Putamen (tissue), 1 donor: ENCODE measurements at places on chromosomes 7 and 10.
A peak's percentile ranks its signal among the peaks of the same experiment; 100 is the strongest.

DNA sequence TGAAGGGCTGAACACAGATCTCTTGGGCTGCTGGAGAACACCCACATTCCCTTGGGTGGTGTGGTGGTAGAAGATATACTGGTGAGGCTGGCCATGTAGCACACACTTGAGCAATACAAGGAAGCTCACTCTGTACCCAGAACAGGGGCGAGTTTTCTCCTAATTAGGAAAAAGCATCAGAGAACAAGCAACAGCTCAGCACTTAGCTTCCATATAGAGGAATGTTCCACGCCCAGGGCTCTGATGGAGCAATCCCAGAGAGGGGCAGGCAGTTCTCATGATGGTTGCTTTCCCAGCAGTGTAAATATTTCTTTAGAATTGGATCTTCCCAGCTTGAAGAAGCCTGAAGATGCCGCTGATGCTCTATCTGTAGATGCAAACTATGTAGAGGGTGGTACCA, 21.0 kb upstream of the PNLIP start:
- DNase-seq: no peak

DNA sequence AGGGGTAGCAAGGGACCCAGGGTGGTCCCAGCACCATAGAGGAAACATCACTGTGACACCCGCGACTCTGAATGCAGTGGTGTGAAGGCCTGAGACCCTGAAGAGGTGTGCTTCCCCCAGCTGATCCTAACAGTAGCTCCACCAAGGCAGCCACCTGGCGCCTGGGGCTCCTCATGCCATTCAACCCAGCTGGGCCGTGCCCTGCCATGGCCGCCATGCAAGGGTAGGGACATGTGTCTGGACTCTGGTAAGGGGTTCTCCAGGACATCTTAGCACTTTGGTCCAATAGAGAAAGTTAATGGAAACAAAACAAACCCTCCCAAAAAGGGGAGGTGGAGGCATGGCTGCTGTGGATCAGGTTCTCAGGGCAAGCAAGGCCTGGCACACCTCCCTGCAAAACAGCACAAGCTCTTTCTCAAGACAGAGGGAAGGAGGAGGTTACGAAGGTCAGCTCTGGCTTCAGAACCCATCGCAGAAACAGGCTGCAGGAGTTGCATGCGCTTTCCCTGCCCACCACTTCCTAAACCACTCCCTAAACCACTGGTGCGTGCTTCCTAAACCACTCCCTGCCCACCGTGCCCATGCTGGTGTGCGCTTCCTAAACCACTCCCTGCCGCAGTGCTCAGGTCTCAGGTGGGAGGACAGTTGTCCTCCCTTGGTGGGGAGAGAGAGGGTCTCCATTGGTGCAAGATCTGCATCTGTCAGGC, 108.7 kb downstream of the LARP4B start:
- DNase-seq: no peak

DNA sequence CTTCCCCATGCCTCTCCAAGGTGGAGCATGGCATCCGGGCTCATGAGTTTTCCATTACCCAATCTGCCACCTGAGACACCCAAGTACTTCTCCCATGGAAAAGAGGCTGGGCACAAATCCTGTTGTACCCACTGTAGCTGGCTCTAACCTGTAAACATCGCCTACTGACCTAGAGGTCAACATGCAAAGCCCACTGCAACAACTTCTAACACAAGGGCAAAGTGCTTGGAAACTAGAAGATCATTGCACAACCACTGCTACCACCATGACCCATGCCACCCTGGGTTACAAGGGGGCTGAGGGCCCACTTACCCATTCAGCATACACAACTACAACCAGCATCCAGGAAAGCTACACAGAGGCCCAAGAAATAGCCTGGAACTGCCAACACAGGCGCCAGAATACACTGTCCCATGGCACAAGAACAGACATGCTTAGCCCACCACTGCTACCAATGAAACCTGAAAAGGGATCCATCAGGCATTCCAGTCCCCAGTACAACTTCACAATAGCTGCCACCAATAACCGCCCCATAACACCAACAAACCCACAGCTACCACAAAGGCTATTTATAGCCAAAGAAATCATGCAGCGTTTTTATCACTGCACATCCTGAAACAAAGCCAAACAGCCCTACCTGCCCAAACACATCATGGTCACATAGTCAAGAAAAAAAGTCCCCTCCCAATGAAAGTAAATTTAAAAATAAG, 63.4 kb downstream of the RNF32 start:
- DNase-seq: no peak

- DNase-seq: peak; percentile 5
Observed at GRCh38 chr7:119197877-119198527, 973.5 kb downstream of the ANKRD7 start.

DNA sequence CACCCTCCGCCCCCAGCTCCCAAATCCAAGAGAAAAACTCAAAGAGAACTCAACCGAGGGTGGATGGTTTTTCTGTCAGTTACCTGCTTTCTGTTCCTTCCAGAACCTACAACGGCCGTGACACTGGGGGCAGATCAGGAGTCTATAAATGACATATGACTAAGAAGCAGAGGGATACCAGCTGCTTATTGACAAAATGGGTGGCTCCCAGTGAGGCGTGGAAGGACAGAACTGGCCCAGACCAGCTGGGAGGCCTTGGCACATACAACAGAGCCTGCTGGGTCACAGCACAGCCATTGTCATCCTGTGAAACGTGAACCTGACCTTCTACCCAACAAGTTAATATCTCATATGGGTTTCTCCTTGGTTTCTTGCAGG, 84.3 kb upstream of the ADRB1 start:
- no peak for DNase-seq

GRCh38 chr10:96645191-96645721, 58.4 kb upstream of the TM9SF3 start:
- peak; percentile 33 for DNase-seq

DNA sequence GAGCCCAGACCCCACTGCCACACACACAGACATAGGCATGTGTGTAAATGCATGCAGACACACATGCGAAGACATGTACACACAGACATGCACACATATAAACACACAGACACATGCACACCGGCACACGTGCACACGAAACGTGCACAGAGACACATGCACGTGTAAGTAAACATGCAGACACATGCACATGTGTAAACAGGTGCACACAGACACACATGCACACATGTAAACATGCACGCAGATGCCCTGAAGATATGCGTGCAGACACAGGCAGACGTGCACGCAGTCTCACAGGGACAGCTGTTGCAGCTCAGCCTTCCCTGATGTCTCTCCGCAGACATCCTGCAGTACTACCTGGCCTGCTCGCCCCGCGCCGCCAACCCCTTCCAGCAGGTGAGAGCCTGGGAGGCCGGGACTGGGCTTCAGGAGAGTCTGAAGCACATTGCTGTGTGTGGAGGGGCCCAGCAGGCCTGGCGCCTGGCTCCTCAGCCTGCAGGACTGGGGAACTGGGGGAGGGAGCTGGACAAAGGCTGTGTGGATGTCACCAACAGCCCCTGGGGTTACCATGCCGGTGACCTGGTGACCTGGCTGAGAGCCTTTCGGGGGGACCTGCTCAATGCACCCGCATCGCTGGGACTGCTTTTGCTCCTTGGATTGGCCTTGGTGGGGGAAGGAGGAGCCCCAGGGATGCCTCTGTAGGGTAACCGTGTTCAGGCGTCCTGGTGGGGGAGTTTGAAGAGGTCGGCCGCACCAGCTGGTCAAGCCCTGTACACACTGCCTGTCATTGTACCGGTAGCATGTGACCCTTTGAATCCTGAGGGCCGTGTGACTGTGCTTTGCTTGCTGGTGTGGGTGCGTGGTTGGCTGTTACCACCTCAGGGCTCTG, 20.3 kb downstream of the TTYH3 start:
- no peak for DNase-seq

GRCh38 chr10:119466076-119466475, 76.4 kb downstream of the RGS10 start:
- DNase-seq: no peak

DNA sequence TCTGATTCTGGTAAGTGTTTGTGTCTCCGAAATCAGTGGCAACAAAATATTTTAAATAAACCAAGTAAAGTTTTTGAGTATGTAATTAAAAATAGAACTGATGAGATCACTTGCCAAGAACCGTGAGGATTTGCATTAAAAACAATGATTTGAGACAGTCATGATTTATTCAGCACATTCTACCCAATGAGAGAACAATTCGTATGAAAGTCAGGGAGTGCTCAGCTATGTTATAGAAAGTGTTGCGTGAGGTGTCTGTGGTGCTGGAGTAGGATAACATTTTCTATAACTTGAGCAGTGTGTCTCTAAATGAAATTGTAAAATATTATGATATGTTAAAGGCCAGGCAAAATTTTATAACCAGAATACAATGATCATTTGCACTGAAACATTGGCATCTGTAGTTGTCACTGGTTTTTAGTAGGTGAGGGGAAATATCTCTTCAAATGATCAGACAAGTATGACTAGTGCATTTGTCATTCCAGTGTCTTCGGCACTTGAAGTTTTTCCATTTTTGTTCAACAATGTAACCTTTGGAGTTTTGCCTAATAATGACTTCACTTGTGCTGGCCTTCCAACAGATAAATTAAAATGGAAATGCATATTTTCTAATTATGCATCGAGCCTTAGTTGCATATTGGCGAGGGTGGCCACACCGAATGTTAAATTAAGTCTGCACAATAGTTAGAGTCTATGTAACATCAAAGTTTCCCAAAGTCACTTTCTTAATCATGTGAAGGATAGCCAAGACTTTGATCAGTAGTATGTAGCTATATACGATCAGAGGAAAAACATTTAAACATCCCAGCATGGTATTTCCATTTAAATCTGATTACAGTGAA, 335.9 kb downstream of the GFRA1 start:
- no peak for DNase-seq

- no peak for DNase-seq
Observed at GRCh38 chr10:113583571-113583970, 30.7 kb downstream of the HABP2 start.

GRCh38 chr7:79528421-79528820, 75.0 kb upstream of the MAGI2 start:
- DNase-seq: no peak

- no peak for DNase-seq
Observed at GRCh38 chr10:78959924-78960285, 108.9 kb upstream of the ZMIZ1 start.

DNA sequence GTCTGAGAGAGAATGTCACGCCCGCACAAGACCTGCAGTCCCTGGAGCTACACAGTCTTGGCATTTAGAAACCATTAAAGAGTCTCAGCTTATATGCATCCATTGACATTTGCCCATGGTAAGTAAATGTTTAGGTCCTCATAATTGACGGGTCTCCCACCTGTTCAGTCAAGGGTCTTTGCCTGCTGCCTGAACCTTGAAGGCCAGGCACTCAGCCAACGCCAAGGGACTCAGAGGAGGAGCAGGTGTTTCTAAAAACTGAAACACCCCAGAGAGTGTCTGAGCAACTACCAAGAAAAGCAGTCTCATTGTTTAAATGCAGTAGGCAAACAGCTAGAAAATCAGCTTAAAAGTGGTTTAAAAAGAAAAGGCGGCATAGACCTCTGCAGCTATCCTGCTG, 264.7 kb upstream of the AKR1E2 start:
- DNase-seq: no peak

- no peak for DNase-seq
Observed at GRCh38 chr7:130273933-130274255, 7.2 kb downstream of the CPA2 start.

GRCh38 chr7:29217113-29217512, 22.5 kb downstream of the CHN2 start:
- no peak for DNase-seq

GRCh38 chr10:109889867-109890266, 33.4 kb downstream of the XPNPEP1 start:
- no peak for DNase-seq

DNA sequence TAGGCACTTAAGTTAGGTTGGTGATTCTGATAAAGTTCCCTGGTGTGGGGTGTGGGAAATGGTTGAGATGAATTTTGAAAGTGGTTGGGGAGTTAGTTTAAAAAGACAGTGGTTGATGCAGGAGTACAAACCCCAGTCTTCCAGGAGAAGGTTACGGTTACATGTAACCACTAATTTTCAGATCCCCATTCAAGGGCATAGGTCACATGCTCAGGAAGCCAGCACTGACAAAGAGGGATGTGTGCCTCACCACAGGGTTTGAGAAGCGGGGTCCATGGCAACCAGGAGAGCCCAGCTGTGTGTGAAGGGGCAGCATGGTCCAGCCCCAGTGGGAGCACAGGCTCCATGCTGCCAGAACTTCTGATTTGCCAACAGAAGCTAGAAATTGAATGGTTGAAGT, 144.2 kb downstream of the MDFIC start:
- DNase-seq: no peak

DNA sequence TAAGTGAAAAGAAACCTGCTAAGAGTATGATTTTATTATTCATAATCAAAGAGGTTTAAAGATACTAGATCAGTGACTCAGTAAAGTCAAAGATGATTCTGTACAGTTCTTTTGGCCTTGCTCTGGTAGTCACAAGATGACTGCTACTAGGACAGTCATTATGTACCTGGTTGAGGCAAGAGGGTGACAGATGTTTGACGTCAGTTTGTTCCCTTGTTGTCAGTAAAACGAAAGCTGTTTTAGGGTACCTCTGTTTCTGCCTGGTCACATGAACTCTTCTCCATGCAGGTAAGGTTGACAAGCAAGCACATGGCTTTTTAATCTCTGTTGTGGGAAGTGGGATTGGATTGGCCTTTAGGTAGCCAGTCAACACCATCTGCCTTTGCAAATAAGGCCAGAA, 308.0 kb downstream of the EXOC4 start:
- no peak for DNase-seq

GRCh38 chr7:107933386-107934013, 42.5 kb downstream of the DLD start:
- DNase-seq: no peak

- DNase-seq: no peak
Observed at GRCh38 chr7:98329100-98329790, 47.8 kb downstream of the BRI3 start.
